RWPE2 (cell line): ENCODE measurements at places on chromosomes 5 and 9.

- H3K27me3 ChIP-seq = no peaks in the 10 kb centered on the region
- H3K4me1 ChIP-seq = no peaks in the 10 kb centered on the region
- H3K36me3 ChIP-seq = no peaks in the 10 kb centered on the region
- no peak overlapping the region for H3K27ac ChIP-seq
- H3K4me3 ChIP-seq = no peak overlapping the region
Observed at GRCh38 chr5:38420246-38420645, 136.2 kb downstream of the LIFR start.

GRCh38 chr5:89087551-89088318, 204.8 kb upstream of the MEF2C start:
- H3K27me3 ChIP-seq = peaks cover 3% of the 10 kb centered on the region
- H3K4me1 ChIP-seq = no peaks in the 10 kb centered on the region
- no peak overlapping the region for H3K4me3 ChIP-seq
- no peaks in the 10 kb centered on the region for H3K36me3 ChIP-seq

DNA sequence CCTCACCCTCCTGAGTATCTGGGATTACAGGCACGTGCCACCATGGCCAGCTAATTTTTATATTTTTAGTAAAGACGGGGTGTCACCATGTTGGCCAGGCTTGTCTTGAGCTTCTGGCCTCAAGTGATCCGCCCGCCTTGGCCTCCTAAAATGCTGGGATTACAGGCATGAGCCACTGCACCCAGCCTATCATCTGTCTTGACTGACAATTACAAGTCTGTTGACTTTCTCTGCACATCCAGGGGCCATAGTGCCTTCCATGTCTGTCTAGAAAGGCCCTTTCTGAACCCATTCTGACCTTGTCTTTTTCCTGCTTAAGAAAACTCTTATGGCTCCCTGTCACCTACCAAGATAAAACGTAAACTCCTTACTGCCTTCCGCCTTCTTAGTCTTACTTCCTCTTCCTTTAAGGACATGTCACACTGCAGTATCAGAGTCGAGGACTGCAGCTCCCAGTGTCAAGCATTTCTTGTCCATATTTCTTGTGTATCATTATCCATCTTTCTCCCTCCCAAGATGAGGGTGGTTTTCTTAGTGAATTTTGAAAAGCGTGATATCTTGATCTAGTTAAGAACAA, 49.9 kb upstream of the SHB start:
- no peak for DNase-seq
- H3K36me3 ChIP-seq = no peaks in the 10 kb centered on the region
- no peak overlapping the region for H3K27ac ChIP-seq
- H3K4me3 ChIP-seq = no peak overlapping the region
- H3K27me3 ChIP-seq = no peaks in the 10 kb centered on the region

DNA sequence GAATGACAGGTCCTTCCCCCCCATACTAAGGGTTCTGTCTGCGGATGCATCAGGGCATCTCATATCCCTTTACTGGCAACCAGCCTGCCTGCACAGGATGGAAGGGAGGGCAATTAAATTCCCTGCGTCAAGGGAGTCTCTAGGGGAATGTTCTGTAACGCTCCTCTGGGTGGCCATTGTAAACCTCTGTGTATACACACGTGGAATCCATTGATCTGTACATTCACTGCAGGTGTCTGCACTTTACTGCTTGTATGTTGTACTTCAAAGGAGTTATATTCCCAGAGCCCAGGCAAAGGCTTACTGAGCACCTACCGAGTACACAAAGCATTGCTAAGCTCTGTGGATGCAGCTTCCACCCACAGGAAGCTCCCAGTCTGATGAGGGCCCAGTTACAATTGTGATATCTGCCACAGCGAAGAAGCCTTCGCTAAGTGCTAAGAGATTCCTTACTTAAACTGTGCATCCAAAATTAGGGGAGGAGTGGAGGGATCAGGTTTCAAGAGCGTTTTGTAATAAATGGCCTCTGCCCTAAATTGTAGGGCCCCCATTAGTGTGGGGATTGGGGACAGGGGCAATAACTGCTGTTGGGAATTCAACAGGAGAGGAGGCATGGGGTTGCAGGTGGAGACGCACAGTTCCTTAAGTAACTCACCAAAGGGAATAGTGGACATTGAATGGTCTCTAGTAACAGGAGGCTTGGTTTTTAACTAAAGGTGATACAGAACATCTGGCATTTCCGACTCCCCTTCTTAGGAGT, 1.5 kb upstream of the RETREG1 start:
- no peak overlapping the region for H3K4me3 ChIP-seq
- H3K27me3 ChIP-seq = no peaks in the 10 kb centered on the region
- no peak for DNase-seq

DNA sequence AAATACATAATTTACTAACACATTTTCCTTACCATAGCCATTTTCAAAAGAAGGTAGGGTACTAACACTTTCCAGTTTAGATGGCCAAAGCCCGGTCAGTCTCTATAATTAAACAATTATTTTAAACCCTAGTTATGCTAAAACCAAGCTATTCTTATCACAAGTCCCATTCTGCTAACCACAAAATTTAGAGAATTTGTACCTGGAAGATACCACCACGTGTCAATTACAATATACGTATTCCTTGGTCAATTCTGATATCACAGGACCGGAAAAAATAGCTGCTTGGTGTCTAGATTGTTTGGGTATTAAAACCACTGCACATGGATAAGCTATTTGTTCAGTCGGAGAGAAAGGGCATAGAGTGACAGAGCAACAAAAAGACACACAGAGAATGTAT, 18.9 kb upstream of the SKP1 start:
- peaks cover 70% of the 10 kb centered on the region for H3K36me3 ChIP-seq
- H3K4me3 ChIP-seq = no peak overlapping the region
- no peaks in the 10 kb centered on the region for H3K4me1 ChIP-seq
- H3K27me3 ChIP-seq = no peaks in the 10 kb centered on the region
- DNase-seq = no peak

GRCh38 chr9:36665921-36666431, 93.3 kb downstream of the MELK start:
- no peaks in the 10 kb centered on the region for H3K27me3 ChIP-seq
- H3K4me3 ChIP-seq = no peak overlapping the region
- no peak overlapping the region for H3K27ac ChIP-seq
- peaks cover 91% of the 10 kb centered on the region for H3K36me3 ChIP-seq
